Esophagus squamous epithelium (tissue), 5 donors: ENCODE measurements at places on chromosomes 2 and 18.

GRCh38 chr18:46590103-46590502 lies 66.9 kb downstream of the LOXHD1 start:
- DNase-seq: no peak

DNA sequence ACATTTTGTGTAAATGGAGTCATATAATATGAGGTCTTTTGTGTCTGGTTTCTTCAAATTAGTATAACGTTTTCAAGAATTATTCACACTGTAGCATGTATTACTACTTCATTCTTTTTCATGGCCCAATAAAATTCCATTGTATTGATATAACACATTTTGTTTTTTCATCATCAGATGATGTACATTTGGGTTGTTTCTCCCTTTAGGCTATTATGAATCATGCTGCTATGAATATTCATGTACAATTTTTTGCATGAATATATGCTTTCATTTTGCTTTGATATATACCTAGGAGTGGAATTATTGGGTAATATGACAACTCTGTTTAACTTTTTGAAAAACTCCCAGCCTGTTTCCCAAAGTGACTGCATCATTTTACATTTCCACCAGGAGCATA lies 220.2 kb downstream of the NR4A2 start:
- DNase-seq: no peak

- DNase-seq: no peak
Observed at GRCh38 chr18:78154444-78154843, 825.2 kb upstream of the SALL3 start.

DNA sequence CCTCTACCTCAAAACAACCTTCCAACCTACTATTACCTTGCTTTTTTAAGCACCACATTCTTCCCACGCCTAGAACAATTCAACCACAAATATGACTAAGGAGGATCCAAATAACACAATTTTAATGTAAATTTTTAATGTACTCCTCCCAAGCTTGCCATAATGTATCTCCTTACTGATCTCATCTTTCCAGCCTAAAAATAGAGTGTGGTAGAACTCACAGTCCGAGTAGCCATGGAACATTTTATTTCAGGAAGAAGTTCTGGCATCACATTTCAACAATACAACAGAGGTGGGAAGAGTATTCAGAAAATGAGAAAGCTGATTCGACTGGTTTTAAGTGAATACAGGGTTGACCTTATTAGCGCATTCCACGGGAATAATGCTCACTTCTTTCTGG lies 15.4 kb downstream of the FEZ2 start:
- DNase-seq: no peak

GRCh38 chr2:168961450-168962229 lies 60.5 kb downstream of the G6PC2 start:
- DNase-seq: no peak

DNA sequence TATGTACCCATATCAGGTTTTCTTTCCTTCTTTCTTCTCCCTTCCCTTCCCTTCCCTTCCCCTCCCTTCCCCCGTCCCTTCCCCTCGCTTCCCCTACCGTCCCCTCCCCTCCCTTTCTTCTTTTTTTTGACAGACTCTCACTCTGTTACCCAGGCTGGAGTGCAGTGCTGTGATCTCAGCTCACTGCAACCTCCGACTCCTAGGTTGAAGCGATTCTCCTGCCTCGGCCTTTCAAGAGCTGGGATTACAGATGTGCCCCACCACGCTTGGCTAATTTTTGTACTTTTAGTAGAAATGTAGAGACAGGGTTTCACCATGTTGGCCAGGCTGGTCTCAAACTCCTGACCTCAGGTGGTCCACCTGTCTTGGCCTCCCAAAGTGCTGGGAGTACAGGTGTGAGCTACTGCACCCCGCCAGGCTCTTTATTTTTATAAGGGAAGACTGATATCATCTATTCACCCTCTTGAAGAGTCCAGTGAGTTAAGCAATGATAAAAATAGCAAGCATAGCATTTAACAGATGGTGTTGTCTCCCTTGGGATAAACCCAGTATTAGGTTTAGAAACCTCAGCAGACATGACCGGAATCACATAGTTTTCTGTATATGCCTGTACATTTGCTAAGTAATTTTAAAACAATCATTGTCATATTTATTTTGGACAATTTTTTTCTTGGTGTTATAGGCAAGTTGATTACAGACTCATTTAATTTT lies 888.4 kb downstream of the TRIB2 start:
- no peak for DNase-seq
